ENCODE measurements at places on chromosomes 4 and X. TPM values are rescaled to one million over a fixed set of nuclear protein-coding genes. Genes with fewer than 3 reads are reported as not detected.

DCHS2 gene
- total RNA-seq, result not detected

PNCK gene
- 1.5 TPM for total RNA-seq

DUX4 gene
- not detected for total RNA-seq

NAP1L2 gene
- 5.7 TPM for total RNA-seq

FAM149A gene
- 1.5 TPM for total RNA-seq

TEX11 gene
- total RNA-seq, result not detected

STAP1 gene
- not detected for total RNA-seq

GC gene
- not detected for total RNA-seq

UGT2A1 gene
- not detected for total RNA-seq

TTC29 gene
- not detected for total RNA-seq

PAK3 gene
- 4.0 TPM for total RNA-seq

ARHGAP36 gene
- total RNA-seq, result not detected

ARAF gene
- 48.6 TPM for total RNA-seq

EDA gene
- 1.4 TPM for total RNA-seq

LRIT3 gene
- not detected for total RNA-seq

ZNF718 gene
- total RNA-seq, result 9.2 TPM

GPC4 gene
- total RNA-seq, result 6.4 TPM

- no peak for DNase-seq
Observed at GRCh38 chr4:108972613-108973283, 209.9 kb upstream of the ETNPPL start.

DNA sequence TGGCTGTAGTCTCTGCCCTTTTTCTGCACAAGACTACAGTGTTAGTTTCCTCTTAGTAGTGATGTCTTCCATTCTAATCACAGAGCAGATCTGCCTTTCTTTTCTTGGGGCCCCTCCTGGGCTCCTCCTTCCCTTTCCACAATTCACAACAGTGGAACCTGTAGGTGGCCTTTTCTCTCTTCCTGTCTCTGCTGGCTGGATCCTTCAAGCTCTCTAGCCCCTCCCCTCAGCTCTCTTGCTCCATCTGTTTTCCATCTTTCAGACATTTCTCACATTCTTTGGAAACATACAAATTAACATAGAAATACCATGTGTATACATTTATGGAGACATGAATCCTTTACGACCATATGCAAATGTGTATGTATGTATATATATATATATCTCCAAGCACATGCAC is 304 bp upstream of the SPIN2A start:
- DNase-seq, result no peak

- no peak for DNase-seq
Observed at GRCh38 chr4:172650758-172651530, 517.7 kb upstream of the GALNT7 start.

- DNase-seq, result no peak
Observed at GRCh38 chrX:135382260-135382659, 39.5 kb upstream of the SMIM10L2A start.

DNA sequence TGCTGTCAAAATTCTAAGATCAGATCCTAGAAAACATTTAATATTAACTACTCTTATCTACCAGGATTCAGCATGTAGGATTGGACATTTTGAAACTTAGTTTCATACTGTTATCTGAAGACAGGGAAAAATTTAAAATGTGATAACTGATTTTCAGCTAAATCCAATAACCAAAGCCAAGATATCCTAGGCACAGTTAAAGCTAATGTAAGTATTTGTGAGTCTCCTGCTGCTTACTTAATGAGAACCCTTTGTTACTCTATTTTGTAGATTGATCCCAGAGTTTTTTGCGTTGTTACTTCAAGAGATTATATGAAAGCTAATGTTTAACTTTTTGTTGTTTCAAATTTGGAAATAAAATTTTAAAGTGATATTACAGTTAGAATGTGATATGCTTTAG is 2.0 kb downstream of the CPE start:
- no peak for DNase-seq

- DNase-seq, result no peak
Observed at GRCh38 chr4:155751569-155751968, 7.3 kb upstream of the GUCY1B1 start.

- no peak for DNase-seq
Observed at GRCh38 chr4:144288011-144288903, 147.7 kb upstream of the GYPA start.

- no peak for DNase-seq
Observed at GRCh38 chr4:176622251-176622948, 170.3 kb downstream of the VEGFC start.

GRCh38 chrX:1537031-1537715 is at the start of gene P2RY8:
P2RY8 (minus strand) TSS chrX:1537185; CDS start chrX:1466558, 70,627 bp downstream.
- peak; percentile 5 for DNase-seq

DNA sequence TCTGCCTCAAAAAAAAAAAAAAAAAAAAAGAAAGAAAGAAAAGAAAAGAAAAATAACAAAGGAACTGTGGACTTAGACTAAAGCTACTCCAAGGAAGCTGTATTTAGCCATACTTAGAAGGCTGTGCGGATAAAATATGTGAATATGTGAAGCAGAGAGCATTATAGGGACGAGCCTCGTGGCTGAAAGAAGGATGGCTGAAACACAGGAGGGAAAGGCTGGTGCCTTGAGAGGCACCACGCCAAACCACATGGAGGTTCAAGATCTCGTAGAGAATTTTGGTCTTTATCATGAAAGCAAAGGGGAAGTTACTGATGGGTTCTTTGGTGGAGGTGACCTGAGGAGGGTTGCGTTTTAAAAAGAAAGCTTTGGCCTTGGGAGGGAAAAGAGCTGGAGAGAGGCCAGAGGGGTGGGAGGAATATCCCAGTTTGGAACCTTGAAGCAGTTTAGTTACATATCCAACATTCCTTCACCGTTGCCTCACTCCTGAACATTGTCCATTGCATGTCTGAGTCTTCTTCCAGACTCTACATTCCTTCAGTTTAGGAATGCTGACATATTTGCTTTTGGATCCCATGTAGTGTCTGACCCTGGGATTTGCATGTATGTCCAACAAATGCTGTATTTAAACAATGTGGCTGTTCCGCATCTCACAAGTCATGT is 82.5 kb downstream of the CPE start:
- DNase-seq, result no peak

- no peak for DNase-seq
Observed at GRCh38 chrX:103477496-103477895, 41.8 kb downstream of the RAB40A start.

GRCh38 chrX:41087201-41087600 is 2.0 kb downstream of the USP9X start:
- peak; percentile 9 for DNase-seq

DNA sequence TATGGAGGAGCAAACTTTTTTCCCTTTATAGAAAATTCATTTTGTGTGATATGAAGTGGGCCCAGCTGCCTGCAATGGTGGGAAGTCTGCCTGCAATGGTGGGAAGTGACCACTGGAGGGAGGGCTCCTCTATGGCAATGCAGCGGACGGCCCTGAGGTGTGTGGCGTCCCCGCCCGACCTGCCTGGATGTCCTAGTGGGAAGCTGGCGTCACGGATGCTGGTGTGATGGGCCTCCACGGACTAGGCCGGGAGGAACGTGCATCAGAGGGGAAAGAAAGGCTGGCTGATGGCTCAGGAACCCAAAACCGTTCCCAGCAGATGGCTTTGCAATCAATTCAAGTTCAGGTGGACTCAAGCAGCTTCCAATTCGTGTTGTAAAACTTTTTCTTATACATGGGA is 177.9 kb downstream of the AFAP1 start:
- DNase-seq, result no peak

DNA sequence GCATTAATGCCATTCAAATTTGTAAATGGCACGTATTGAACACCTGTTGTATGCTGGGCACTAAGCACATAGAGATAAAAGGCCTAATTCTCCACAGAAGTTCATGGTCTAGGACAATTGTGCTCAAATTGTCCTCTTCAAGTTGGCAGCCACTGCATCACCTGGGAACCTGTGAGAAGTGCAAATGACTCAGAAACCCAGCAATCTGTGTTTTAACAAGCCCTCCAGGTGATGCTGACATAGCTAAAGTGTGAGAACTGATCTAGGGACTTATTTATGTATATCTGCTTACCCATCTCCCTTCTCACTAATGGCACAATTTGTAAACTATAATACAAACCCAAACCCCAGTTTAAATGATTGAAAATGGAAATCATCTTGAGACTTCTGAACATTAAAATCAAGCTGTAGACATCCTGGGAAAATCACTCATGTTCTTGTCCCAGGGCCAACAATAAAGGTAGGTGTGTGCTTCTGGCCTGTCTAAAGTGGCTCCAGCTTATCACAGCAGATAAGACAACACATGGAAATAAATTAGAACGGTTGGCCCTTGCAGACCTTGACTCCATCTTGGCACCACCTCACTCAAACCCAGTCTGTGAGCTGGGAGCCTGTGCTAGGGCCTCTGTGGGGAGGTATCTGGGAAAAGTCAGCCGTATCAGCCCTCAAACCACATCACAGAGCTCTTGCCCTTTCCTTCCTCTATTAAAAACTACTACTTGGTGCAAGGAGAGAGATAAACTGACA is 46.8 kb downstream of the UCHL1 start:
- DNase-seq, result no peak

- DNase-seq, result no peak
Observed at GRCh38 chrX:41326431-41326830, 7.5 kb upstream of the DDX3X start.

GRCh38 chr4:174334628-174335027 is 50.9 kb downstream of the CEP44 start:
- peak; percentile 93 for DNase-seq

GRCh38 chr4:73505567-73505966 is 24.0 kb downstream of the AFM start:
- no peak for DNase-seq

DNA sequence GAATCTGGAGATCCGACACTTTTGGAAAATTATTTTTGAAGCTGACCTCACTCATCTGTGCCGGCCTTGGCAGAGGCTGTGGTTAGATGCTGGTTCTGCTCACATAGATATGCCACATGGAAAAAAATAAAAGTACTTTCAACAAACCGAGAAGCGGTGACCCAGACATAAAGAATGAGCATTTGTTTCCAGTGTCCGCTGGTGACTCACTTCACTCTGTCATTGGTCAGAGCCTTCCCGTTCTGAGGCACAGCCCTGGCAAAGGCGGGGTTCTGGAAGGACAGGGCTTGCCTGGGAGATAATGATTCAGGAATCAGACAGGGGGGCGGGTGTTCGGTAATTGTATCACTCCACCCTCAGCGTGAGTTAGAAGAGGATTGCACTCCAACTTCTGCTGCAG is 172.4 kb upstream of the MXRA5 start:
- peak; percentile 26 for DNase-seq

DNA sequence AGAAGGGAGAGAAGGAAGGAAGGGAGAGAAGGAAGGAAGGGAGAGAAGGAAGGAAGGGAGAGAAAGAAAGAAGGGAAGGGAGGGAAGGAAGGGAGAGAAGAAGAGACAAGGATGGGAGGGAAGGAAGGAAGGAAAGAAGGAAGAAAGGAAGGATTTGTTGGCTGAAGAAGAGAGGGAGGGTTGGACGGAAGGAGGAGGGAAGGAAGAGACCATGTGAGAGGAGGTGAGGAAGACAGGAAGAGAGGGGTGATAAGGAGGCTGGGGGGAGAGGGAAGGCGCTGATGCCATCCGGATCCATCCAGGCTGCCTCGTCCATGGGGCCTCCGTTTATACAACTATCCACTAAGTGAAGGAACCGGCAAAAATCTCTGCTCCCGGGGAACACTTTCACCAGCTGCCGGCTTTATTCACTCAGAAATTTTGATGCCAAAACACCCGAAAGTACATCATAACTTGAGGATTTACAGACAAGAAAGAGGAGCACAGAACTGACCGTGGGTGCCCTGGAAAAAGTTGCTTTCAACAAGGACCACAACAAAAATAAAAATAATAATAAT is 14.9 kb downstream of the DHRSX start:
- no peak for DNase-seq

DNA sequence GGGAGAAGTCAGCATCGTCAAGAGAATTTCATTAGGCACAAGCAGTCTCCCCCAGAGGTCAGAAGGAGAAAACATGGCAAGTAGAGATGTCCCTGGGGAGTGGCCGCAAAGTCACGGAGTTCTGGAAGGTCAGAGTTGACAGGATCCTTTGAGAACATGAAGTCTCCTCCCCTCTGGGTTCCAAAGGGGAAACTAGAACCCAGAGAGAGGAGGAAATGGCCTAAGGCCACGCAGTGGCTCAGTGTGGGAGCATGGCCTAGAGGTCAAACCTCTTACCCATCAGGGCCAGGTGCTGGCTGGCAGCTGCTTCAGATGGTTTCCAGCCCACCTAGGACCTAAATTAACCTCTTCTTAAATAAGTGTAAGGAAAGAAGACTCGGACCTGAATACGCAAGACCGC is 884 bp downstream of the IDH3G start:
- DNase-seq, result no peak

- DNase-seq, result no peak
Observed at GRCh38 chr4:84366907-84367306, 132.2 kb downstream of the NKX6-1 start.

GRCh38 chr4:92189146-92189545 is 114.6 kb upstream of the GRID2 start:
- DNase-seq, result no peak

DNA sequence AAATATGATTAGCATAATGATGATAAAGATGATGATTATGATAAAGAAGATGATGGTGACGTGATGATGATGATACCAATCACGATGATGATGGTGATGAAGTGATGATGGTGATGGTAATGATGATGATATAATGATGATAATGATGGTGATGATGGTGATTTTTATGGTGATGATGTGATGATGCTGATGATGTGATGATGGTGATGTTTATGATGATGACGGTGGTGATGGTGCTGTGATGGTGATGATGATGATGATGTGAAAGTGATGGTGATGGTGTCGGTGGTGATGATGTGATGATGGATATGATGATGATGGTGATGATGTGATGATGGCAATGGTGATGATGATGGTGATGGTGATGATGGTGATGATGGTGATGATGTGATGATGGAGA is 130.8 kb upstream of the PSAPL1 start:
- no peak for DNase-seq

- DNase-seq, result no peak
Observed at GRCh38 chr4:72016011-72016410, 15.8 kb upstream of the NPFFR2 start.

GRCh38 chr4:89157488-89158024 is 46.2 kb downstream of the TIGD2 start:
- DNase-seq, result no peak

DNA sequence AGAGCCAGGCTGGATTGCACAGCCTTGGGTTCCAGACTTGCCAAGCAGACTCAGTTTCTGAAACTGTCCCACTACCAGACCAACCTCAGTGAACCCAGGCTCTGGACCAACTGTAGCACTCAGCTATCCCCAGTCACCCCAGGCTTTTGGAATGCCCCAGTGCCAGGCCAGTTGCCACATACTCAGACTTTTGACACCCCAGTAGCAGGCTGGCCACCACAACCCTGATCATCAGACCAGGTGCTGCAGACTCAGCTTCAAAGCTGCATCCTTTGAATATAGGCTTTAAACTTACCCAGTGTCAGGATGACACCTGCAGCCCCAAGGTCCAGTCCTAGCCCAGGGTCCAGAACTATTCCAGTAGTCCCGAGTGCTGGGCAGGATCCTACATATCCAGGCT is 1389.9 kb downstream of the ARAP2 start:
- DNase-seq, result no peak

DNA sequence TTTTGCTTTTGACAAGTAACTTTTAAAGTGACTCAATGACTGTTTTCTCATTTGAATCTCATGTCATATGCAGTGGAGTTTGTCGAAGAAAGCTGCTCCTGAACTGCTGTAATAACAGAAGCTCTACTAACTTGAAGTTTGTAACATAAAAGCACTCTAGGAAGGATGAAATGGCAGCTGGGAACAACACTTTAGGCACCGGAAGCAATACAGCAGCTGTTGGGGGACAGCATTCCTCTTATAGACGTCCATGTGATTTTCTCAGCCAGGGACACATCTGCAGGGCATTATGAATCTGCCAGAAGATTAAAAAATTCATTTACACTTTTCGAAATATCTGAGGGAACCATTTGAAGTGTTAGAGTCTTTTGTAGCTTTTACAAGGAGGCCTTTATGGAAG is 1035.8 kb downstream of the ADGRL3 start:
- no peak for DNase-seq

Data from mammary epithelial cell (primary cell).